Lower leg skin (tissue), 4 donors: ENCODE measurements at places on chromosomes 2 and 18. TPM values are rescaled to one million over a fixed set of nuclear protein-coding genes. Genes with fewer than 3 reads are reported as not detected.

DNA sequence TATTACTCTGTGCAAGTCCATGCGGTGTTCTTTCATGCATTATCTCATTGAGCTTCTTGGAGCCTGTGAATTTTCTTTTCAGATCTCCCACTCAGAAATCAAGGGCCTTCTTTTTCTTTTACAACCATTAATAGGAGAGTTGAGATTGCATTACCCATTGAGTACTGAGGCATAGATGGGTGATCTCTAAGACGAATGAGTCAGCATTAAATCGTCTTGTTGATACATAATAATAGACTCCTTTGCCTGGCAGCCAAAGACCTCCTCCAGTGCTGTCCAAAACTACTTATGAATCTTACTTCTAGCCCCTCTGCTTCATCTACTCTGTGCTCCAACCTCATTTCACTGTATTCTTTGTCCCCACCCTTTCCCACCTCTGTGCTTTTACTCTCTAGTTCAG, 180.5 kb downstream of the AGPS start:
- no peak for DNase-seq

DNA sequence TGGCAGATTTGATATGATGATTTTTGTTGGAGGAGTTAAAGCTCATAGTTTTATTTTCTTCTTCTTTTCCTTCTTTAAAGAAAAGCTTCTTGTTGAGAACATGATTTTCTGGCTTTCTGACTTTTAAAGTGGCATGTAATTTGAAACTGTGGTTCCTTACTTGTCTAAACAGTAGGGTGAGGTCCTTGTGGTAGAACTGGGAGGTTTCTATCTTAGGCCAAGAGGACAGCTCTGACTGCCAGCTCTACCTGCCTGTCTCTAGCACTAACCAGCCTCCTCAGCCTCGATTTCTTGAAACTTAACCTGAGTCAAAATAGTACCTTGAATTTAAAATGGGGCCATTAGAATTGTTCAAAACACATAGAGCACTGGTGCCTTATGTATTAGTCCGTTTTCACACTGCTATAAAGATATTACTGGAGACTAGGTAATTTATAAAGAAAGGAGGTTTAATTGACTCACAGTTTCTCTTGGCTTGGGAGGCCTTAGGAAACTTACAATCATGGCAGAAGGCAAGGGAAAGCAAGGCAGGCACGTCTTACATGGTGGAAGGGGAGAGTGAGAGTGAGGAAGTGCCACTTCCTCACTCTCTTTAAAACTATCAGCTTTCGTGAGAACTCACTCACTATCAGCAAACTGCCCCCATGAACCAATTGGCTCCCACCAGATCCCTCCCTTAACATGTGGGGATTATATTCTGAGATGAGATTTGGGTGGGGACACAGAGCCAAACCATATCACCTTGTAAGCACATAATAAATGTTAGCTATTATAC, 119.0 kb downstream of the CERS6 start:
- DNase-seq, result no peak

DNA sequence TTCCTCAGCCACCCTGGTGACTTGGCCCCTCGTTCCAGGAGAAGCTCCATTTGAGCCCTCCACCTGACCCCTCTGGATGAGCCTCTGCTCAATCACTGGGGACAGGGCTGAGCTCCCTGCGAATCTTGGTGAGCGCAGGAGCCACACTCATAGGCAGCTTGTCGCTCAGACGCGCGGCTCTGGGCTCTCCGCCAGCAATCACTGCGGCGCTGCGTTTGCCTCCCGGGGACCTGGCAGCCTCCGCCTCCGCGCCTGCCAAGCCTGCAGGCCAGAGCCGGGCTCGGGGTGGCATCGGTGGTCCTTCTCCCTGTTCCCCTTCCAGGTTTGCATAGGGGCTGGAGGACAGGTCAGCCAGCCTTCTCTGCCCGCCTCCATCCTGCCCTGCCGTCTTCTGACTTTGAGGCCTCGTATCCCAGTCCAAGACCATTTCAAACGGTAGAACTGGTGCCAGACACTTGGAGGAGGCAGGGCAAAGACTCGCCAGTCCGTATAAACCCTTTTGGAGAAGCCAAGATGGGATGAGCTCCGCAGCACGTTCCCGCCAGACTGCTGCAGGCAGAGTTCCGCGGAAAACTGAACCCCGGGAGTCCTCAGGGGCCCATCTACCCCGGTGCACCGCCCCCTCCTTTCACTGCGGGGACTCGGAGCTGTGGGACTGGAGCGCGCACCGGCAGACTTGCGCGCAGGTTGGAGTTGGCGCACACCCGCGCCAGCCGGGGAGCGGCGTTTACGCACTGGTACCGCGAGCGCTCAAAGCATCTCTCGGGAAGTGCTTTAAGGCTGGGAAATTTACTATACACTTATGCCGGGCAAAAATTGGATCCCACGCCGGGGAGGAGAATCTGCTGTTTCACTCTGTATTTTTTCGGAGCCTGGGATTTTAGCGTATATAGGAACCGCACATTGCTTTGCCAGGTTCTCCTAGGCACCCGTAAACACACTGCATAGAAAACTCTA, 1.1 kb upstream of the TACR1 start:
- DNase-seq, result no peak

DNA sequence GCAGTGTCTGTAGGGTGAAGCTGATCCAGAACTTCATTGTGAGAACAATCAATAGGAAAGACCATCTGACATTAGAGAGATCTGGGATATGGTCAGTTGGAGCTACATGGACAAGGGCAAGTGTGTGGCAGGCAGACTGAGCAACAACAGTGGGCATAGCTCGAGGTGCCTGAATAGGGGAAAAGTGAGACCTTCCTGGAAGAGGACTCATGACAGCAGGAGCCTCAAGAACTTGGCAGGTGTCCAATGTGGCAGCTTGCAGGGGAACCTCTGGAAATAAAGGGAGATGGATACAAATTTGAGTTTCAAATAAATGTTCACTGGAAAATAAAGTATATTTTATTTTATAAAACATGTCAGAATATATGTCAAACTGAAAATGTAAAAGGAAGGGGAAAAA, 117.9 kb downstream of the TANC1 start:
- DNase-seq, result no peak

DNA sequence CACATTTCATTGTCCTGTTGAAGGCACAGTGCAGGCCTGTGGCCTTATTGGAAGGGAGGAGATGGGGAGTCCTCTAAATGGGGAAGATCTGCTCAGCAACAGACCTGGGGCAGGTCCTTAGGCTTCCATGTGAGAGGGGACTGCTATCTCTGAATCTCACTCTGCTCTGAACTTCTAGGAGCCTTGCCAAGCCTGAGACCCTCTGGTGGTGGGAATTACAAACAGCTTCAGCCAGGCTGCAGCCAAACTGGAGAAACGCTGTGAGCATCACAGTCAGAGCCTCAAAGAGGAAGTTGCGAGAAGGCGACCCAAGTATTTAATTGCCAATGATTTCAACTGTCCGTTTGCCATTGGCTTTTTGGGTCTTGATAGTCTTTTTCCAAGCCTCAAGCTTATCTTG, 66.8 kb upstream of the MC2R start:
- no peak for DNase-seq

- no peak for DNase-seq
Observed at GRCh38 chr2:211931314-211931713, 607.3 kb downstream of the ERBB4 start.

DNA sequence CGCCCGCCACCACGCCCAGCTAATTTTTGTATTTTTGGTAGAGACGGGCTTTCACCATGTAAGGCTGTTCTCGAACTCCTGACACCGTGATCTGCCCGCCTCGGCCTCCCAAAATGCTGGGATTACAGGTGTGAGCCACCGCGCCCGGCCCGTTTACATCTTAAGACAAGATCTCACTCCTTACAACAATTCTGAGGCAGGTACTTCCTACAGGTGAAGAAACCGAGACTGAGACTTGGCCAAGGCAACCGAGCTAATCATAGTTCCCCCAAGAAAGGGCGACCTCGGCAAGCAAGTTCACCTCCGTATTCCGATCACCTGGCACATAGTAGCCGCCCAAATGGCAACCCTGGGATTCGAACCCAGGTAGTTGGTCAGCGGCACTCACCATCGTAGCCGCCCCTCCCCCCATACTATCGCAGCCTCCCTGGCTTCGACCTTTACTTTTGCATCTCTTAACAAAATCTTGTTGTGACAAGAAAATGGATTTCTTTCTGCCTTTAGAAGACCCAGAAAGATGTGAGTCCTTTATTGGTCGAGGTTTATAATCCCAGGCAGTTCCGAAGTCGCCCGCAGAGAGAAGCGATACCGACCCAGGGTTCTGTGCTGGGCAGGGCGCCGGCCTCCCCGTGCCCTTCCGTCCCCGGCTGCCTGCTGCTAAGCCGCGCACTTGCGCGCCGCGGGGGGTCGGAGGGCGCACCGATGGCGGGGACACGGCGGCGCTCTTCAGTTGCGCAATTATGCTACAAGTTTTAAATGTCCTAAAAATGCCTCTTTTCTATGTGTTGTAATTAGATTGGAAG, 1.1 kb upstream of the FZD5 start:
- DNase-seq, result no peak

DNAJC5G gene
- not detected for total RNA-seq

DNA sequence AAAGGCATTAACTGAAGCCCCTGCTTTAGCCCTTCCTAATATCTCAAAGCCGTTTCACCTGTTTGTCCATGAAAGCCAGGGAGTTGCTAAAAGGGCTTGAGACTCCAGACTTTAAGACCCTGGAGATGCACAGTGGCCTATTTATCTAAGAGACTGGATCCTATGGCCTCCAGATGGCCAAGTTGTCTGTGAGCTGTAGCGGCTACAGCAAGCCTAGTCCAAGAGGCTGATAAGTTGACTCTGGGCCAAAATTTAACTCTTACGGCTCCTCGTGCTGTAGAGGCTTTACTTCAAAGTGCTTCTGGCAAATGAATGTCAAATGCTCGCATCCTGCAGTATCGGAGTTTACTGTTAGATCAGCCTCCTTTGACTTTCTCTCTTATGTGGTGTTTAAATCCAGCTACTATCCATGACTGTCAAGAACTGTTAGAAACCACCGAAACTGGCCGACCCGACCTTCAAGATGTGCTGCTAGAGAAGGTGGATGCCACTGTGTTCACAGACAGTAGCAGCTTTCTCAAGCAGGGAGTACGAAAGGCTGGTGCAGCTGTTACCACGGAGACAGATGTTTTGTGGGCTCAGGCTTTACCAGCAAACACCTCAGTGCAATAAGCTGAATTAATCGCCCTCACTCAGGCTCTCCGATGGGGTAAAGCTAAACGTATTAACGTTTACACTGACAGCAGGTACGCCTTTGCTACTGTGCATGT, 336.7 kb upstream of the CNTNAP5 start:
- DNase-seq, result no peak

GRCh38 chr2:203909974-203910373, 26.6 kb upstream of the ICOS start:
- DNase-seq, result no peak

GRCh38 chr2:127072396-127072795, 34.6 kb downstream of the BIN1 start:
- DNase-seq, result no peak

SKOR2 gene
- total RNA-seq, result not detected

KCNF1 gene
- not detected for total RNA-seq

DNA sequence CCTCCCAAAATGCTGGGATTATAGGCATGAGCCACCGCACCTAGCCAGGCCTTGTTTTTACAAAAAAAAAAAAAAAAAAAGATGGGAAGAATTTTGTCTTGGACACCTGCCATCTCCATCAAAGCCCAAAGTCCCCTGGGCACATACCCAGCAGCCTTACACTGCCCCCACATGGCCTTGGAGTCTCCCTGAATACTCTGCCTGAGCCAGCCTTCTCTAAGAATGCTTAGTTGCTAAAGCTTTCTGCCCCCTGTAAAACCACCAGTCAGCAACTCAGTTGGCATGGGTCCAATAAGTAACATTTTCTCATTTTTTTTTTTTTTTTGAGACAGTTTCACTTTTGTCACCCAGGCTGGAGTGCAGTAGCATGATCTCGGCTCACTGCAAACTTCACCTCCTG, 40.6 kb downstream of the SPC25 start:
- DNase-seq, result no peak

DNA sequence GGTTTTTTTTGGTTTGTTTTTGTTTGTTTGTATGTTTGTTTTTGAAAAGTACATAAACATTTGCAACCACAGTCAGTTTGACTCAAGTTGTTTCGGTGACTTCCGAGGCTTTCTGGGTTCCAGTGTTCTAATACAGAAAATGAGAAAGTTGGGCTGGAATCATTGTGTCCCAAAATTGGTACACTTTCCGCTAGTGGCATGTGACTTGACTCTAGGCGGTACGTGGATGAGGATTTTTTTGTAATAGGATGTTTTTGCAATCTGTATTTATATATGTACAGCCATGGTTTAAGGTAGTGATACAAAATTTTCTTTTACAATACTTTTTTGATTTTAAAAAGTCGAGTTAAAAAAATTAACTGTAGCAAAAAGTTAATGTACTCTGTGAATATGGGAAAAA, 1.7 kb downstream of the MFF start:
- DNase-seq, result no peak

DNA sequence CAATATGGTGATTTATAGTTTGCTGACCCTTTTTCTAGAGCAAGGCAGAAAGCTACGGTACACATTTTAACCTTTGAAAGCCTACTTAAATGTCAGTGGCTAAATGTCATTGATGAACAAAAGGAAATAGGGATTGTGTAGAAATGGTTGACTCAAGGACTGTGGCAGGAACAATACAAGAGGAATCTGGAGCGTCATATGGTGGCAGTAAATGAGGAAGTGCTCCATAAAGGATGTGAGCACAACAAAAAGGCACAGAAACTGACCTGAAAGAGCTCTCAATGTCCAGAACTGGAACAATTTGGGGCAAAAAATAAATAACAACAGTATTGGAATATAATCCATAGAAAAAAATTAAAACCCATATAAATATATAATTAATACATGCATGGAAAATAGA, 443.9 kb upstream of the VRK2 start:
- DNase-seq, result no peak

- no peak for DNase-seq
Observed at GRCh38 chr2:201280191-201281040, 20.1 kb downstream of the CASP8 start.

DNA sequence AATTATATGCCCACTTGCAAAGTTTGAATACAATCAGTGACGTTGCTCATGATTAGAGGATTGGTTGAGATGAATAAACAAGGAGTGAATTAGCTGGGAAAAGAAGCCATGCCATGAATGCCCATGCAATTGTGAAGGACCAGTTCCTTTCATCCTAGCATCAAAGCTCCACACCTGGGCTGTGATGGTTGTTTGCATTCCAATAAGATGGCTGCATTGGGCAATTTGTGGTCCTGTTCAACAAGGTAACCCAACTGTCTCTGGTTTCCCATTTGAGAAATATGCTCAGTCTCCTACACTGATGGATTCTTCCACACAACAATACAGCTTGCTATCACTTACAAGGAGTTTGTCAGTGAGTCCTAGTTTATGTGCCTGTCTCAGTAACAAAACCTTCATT, 550.2 kb downstream of the STK39 start:
- no peak for DNase-seq

- DNase-seq, result no peak
Observed at GRCh38 chr2:155747531-155747930, 585.0 kb downstream of the NR4A2 start.
